ENCODE measurements at places on chromosomes 5 and 9.

DNA sequence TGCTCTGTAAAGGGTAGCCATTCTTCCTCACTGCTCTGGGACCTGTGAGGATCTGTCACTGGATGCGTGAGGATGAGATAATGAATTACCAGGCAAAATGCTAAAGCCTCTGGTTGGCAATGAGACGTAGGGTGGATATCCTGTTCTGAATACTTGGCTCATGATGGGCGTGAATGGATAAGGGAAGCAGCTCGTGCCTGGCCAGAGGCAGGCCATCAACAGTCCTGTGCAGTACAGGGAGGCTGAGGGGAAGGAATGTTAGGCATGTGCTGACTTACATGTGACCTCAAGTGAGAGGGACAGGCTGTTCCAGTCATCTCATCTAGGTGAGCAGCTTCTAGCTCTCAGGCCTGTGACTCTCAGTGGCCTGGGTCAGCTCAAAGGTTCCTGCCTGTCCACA is 172.8 kb downstream of the CARTPT start:
- no peak for DNase-seq

- DNase-seq, result no peak
Observed at GRCh38 chr9:98961513-98962180, 17.9 kb downstream of the COL15A1 start.

DNA sequence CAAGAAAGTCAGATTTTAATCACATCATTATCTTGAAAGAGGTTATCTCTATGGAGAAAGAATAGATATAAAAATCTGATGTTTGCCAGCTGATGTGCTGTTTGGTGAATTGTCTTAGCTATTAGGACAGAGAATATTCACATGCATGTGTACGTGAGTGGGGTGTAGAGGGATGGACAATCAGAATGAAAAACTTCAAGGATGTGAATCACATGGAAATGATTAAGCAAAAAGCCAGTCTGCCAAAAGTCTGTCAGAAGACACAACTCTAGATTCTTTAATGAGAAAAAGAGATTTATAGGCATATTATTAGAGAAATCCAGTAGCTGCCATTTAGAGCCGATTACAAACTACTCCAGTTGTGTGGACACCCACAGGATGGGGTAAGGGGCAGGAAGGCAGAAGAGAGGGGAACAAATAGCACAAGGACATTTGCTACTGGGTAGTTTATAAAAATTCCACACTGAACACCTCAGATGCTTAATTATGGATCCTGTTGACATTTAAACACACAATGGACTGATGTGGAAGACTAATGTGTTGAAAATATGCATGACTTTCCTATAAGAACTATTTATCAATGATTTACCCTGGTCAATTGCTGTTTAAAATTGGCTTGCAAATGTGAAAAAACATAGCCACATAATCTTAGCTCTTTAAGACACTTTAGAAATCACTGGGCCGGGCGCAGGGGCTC is 127.4 kb downstream of the PTTG1 start:
- DNase-seq, result no peak

DNA sequence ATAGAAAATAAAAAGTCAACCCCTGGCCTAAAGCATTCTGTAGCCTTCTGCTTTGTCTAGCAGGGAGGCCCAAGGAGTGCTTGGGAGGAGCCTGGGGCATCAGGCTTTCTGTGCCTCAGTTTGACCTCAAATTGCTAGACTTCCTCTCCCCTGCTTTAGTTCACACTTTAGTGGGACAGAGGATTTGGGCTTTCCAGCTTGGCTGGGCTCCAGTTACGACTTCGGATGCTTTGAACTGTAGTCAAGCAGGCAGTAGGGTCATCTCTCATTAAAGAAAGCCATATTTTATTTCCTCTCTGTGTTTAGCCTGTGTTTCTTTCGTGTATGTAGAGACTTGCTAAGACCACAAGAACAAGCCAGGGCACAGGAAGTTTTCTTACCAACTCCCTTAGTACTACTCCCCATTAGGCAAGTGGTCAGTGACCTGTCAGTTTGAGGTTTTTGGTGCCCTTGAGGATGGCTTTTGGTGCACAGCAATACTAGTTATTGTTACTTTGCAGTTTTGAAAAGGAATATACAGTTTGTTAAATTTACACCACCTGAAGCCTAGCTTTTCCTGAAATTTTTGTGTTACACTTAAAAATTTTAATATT is 334.7 kb downstream of the NDUFS4 start:
- DNase-seq, result no peak

DNA sequence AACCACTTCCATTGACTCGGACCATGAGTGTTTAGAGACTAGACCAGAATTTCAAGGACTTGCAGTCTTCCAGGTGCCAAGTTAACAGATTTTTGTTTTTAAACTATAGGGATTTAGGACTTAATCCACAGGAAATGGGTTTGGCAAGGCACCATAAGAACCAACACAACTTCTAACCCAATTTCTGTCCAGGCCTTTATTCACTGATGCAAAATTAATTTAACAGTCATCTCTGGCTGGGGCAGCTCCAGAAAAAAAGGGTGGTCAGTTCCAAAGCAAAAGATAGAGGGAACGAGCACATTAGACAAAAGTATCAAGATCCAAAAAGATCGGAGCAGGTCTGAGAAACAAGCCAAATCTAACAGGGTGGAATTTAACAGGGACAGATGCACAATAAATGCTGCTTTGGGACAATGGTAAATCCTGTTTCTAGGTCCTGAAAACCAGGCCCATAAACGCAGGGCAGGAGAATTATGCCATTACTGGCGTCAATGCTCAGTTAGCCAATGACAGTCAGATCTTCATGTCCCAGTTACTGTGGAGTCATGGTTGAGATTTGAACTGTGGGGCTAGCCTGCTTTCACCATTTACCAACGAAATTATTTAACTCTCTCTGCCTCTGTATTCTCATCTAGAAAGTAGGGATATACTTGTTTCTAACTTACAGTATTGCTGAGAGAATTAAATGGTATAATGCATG is 590.8 kb upstream of the BRINP1 start:
- no peak for DNase-seq

DNA sequence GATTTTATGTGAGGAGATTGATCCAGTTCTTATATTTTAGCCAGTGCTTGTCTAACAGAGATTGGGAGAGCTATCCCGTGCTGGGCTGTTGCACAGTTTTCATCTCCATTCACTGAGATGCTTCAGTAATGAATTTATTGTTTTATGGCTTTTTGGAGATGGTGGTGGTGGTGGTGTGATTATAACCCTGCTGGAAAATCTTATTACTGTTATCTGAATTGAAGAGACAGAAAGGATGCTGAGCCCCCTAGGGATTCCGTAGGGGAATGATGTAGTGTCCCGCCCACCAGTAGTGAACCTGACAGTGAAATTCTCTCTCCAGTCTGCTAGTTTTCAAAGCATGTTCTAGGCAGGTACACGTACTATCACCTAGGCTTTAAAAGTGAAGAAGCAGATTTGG is 1.9 kb downstream of the RAI14 start:
- no peak for DNase-seq

DNA sequence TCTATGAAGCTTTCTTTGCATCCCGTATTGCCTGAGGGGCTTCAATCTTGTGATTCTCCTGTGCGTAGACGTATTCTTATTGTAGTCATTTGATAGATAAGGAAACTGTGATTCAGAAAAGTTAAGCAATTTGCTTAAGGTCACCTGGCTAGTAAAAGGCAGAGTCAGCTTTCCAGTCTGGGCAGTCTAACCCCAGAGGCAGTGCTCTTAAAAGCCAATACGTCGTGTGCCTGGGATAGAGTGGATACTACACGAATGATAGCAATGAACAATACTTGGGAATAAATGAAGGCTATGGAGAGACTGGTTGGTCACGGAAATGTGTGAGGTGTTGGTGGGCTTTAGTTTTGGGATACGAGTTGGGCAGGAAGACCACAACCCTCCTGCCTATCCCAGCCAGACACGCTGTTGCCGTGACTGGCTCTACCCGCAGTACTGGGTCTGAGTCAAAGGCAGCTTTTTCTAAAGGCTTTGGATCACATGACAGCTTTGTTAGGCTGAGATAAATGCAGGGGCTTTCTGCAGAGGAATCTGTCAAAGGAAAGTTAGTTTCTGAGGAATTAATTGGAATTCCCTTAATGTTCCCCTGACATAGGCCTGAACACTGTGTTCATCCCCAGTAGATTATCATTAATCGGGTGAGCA is 302.6 kb downstream of the KIF4B start:
- DNase-seq, result no peak

DNA sequence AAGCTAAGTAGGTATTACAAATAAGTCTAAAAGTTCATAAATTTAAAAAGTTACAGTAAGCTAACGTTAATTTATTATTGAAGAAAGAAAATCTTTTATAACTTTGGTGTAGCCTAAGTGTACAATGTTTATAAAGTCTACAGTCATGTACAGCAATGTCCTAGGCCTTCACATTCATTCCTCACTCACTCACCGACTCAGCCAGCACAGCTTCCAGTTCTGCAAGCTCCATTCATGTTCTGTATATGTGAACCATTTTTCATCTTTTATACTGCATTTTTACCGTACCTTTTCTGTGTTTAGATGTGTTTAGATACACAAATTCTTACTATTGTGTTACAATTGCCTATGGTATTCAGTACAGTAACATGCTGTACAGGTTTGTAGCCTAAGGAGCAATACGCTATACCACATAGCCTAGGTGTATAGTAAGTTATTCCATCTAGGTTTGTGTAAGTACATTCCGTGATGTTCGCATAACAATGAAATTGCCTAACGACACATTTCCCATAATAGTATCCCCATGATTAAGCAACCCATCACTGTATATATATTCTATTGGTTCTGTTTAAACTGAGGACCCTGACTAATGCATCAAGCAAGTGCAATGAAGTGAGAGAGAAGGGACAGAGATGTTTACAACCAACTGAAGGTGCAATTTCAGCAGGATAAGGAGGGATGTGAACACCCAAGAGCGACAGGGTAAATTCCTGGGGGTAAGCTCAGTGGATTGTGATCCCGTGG is 88.9 kb upstream of the TRIO start:
- DNase-seq, result no peak

- DNase-seq, result no peak
Observed at GRCh38 chr5:96315431-96315830, 117.6 kb downstream of the PCSK1 start.

DNA sequence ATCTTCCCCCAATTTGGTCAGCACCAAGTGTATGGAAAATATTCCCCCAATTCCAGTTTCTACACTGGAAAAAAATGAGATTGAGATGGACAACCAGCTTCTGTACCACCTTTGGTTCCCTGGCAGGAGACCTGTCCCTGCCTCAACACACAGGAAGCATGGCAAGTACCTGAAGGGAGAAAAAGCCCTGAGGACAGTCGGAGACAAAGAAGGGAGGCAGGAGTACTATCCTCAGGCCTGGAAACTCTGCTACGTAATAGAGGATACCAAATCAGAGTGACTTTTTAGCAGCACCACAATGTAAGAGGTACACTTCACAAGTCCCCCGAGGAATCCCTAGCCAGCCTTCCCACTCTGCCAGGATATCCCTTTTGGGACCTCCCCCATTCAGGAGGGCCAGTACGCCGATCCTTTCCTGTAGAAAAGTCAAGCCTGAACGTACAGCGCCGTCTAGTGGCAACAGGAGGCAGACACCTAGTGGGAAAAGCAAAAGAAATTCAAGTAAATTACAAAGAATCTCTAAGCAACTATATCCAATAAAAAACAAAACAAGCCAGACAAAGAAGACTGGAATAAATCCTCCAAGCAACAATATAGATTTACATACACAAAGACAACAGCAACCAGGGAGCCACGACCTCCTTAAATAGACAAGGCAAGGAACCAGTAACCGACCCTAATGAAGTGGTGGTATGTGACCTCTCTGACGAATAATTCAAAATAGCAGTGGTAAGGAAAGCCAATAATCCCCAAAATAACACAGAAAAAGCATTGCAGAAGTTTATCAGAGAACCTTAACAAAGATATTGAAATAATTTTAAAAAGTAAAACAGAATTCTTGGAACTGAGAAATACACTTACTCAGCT is 63.3 kb upstream of the SLCO6A1 start:
- DNase-seq, result no peak

DNA sequence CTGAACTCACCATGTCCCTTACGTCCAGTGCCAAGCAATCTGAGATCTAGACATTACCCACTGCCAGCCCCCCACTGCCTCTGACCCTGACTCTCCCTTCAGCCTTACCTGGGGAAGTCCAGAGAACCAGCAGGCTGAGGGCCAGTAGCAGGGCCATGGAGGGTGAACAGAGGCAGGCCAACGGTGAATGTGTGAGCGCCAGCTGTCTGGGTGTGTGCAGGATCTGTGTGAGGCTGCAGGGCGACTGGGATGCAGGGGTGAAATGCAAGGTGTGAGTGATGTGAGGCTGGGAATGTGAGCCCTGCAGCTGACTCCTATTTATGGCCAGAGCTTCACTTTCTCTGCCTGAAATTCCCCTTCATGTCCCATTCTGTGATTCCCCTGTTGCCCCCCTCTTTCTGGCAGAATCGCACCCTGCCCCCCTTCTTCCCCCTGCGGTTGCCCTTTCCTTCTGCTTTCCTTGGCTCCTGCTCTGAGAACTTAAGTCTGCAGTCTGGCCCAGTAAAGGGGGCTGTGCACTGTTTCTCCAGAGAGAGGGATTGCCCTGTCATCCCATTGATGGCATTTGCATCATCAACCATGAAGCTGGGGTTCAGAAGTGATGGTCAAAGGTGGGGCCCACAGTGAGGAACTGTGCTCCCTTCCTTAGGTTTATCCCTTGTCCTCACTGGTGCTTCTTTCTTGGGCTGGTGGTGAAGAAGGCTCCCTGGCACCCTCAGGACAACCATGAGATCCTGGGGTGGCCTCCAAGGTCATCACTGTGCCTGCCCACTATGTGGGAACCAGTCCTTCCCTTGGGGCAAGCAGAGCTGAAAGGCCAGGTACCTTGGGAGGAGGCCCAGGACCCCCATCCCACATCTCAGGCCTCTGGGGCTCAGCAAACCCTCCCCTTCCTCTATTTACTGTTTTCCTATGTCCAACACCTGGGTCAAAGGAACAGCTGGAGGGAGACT is at the start of gene CCL19:
Gene CCL19 (minus strand): TSS at position 294 of the 953 bp plus-strand sequence. CDS start 137 bp downstream, at position 157.
- no peak for DNase-seq

DNA sequence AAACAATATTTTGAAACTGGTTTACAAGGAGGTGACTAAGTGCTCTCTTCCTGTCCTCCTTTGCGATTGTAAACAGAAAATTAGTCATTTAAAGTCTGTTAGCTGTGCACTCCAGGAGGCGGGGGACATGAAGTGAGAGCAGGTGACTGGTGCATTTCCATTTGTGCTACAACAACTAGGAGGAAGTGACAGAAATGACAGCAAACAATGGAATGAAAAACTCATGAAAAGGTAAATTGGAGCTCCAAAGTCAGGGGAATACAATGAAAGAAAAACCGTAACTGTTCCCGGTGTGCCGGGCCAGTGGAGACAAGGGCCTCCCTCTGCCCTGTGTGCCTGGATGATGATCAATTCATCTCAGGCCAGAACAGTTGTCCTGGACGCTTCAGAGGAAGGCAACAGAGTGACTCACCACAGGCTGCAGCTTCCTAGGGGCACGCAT is 439.9 kb downstream of the GADD45G start:
- no peak for DNase-seq

DNA sequence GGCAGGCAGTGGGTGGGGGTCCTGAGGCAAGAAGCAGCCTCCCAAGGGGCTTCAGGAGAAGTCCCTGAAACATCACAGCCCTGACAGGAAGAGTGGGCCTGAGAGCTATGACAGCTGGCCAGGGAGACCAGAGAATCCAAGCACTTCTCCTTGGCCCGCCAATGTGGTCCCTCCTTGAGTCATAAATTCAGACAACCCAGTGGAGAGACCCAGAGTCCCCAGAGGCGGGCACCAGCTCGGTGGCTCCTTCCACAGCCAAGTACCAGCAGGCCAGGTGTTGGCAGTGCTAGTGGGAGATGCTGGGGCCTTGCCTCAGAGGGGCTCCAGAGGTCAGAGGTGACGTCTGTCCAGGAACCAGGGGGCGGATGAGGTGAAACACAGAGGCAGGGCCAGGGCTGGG is 1.6 kb upstream of the DOK3 start:
- DNase-seq, result no peak

GRCh38 chr5:40165789-40166728 is 513.7 kb upstream of the PTGER4 start:
- DNase-seq, result no peak

All from stimulated activated CD4-positive, alpha-beta T cell treated with anti-CD3 and anti-CD28 coated beads, Interleukin-2, amount 100 ng/mL, for 4 hours (primary cell).